ENCODE measurements at places on chromosomes 5 and 9.

GRCh38 chr5:138663009-138663408 is 87.8 kb upstream of the HSPA9 start:
- DNase-seq: no peak

DNA sequence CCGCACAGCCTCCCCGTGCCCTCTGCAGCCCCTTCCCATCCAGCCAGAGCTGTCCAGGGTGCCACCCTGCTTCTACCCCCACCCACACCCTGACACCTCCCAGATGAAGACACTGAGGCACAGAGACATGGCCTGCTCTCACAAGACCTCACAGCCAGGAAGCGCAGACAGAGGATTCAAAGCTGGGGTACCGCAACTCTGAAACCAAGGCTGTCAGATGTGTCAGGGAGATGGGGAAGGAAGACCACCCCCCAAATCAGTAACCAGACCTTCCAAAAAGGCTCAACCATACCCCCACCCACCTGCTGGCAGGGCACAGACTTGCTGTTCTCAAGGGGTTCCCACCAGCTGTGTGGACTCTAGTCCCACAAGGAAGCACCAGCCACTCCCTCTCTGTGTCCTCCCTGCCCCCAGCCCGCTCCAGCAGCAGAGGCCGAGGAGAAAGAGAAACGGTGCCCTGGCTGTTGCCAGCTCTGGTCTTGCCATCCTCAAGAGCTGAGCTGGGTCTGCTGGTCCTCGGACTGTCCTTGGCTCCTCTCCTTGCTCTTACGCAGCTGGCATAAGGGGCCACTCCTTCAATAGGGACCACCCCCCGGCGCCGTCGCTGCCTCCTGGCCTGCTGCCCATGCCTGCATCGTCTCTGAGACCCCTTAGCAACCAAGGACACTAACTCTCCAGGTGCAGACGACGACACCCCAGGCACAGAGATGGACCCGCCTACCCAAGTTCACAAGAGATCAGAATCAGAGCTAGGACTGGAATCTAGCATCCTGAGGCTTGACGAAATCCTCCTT is 699 bp downstream of the AKNA start:
- DNase-seq: peak; percentile 22

DNA sequence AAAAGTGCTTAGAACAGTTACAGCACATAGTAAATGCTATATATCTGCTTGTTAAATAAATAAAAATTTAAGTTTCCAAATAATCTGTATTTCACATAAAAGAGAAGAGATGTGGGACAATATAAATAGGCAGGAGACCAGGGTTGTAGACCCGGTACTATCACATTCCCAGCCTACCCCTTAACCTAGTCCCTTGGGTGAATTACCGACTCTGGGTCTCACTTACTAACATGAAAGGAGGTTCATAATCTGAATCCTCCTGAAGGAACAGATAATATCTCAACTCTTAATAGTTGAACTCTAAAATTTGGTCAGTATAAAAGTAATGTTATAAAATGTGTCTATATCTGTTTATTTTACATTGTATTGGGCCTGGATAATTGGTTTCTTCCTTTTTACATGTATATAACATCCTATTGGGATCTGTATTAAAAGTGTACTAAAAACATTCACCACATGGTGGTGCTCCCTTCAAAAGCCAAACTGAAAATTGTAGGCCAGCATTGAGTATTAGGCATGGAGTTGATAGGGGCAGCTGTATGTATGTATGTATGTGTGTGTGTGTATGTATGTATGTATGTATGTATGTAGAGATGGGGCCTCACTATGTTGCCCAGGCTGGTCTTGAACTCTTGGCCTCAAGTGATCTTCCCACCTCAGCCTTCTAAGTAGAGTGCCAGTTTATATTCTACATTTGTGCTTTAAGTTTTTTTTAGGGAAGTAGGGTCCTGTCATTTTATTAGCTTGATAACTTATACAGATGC is 64.2 kb upstream of the ABL1 start:
- no peak for DNase-seq

GRCh38 chr5:96624596-96624995 is 37.6 kb upstream of the CAST start:
- no peak for DNase-seq

GRCh38 chr9:79621916-79622575 is 50.3 kb downstream of the TLE4 start:
- no peak for DNase-seq

DNA sequence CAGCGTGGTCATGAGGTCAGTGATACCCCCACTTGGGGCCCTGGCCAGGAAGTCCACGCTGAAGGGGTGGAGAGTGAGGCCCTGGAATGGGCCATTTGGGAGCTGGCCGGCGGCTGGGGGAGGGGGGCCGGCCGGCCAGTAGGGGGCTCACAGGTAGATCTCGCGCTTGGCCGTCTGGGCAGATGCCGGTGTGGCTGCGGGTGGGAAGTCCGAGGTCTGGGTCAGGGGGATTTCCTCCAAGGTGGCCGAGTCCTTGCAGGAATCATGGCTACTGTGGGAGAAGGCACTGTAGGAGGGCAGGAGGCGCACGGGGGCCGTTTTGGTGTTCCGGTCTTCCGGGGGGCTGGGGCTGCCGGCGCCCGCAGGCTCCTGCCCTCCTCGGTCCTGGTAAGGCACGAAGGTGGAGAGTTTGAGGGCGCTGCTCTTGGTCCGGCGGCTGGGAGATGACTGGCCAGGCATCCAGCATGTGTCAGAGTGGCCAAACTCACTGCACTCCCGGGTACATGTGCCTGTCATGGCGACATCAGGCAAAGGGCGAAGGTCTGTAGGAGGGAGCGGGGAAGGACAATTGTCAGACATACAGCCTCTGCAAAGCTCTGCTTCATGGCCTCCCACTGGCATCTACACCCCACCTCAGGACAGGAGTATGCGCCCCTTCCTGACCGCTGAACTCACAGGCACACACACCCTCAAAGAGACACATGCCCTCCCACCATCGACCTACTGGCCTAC is 24.1 kb downstream of the PCDH1 start:
- DNase-seq: no peak

- no peak for DNase-seq
These were observed 243.6 kb downstream of the FANCC start for GRCh38 chr9:95073918-95074317.

DNA sequence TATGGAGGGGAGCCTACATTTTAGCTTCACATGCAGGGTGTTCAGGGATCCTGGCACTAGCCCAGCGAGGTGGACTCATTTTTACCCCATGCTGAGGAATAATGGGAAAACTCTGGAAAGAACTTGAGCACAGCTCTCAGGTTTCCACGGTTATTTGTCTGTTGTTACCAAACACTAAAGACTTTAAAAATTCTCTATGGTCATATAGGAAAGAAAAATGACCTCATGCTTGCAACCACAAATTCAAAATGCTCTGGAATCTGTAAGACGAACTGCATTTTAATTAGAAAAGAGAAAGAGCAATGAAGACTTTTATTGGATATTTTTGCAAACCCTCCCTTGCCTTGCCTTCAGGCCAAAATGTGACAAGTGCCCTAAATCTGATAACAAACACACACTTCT is 606.9 kb downstream of the EBF1 start:
- DNase-seq: no peak

DNA sequence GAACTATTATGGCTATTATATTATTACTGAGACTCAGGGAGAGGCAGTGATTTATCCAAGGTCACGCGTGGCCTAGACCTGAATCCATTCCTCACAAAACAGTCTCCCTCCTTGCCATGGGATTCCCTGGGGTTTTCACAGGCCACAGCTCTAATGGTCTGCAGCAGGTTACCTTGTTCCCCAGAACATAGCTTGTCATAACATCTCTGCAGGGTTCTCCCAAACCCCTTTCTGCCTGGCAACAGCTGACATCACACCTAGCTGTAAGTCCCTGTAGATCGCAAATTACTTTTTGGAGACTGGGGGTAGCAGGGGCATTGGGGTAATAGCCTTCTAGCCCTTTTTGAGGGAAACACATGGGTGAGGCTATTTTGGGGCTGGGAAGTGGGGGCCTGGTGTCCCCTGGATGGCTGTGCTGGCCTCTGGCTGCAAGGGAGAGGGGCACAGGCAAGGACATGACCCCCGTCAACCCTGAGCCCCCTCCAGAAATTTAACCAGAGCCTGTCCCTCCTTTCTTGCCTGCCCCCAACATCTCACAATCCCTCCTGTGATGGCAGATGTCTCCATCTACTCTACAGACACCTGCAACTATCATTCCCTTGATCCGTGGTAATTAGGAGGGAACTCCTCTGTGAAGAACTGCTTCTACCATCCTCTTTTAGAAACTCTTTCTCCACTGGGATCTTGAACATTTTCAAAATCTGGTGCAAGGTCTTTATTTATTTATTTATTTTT is 1.3 kb downstream of the CD74 start:
- no peak for DNase-seq

- DNase-seq: no peak
These were observed 29.8 kb upstream of the MIER3 start for GRCh38 chr5:56981548-56982315.

DNA sequence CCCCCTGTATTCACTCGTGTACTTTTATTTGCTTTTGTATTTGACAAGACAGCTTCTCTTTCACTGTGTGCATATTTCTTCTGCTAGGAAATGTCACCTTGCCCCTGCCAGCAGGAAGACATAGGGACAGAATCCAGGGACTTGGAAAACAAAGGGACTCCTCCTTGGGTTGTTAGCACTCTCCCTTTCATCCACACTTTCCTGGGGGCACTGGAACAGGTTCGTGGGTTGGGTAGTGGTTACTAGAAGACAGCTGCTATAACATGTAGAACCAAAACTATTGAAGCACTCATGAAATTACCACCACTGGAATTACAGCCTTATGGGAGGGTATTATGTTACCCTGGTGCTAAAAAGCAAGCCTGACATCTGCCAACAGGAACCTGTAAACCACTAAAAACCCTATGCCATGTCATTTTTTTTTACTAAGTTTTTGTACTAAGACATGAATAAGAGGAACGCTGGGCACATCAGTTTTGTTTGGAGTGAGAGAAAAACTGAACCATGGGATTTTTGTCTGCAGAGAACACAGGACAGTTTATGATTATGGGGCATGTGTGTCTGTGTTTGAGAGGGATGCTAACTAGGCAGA is 4.7 kb upstream of the CCL28 start:
- no peak for DNase-seq

DNA sequence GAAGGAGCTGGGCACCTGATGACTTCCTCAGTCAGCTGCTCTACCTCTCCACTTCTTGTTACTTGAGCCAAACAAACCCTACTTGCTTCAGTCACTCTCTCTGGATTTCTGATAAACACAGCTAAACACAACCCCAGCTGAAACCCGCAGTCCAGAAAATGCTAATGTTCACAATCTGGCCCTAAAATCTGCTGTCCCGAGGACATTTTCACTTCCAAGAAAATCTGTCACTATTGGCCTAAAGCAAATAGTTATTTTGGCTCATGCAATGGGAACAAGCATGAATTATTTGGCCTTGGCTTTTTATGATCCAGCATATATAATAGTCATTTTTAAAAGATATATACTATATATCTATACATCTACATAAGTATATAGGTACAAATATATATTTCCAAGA is 19.1 kb downstream of the FAM81B start:
- no peak for DNase-seq

GRCh38 chr9:69115621-69116020 is 58.5 kb upstream of the TJP2 start:
- DNase-seq: no peak

DNA sequence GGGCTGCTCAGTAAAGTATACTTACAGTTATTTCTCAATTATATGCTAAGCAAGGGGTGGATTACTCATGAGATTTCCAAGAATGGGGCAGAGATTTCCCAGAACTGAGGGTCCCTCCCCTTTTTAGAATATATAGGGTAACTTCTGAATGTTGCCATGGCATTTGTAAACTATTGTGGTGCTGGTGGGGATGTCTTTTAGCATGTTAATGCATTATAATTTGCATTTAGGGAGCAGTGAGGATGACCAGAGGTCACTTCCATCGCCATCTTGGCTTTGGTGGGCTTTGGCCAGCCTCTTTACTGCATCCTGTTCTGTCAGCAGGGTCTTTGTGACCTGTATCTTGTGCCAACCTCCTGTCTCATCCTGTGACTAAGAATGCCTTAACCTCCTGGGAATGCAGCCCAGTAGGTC is 35.5 kb downstream of the TTC1 start:
- no peak for DNase-seq

DNA sequence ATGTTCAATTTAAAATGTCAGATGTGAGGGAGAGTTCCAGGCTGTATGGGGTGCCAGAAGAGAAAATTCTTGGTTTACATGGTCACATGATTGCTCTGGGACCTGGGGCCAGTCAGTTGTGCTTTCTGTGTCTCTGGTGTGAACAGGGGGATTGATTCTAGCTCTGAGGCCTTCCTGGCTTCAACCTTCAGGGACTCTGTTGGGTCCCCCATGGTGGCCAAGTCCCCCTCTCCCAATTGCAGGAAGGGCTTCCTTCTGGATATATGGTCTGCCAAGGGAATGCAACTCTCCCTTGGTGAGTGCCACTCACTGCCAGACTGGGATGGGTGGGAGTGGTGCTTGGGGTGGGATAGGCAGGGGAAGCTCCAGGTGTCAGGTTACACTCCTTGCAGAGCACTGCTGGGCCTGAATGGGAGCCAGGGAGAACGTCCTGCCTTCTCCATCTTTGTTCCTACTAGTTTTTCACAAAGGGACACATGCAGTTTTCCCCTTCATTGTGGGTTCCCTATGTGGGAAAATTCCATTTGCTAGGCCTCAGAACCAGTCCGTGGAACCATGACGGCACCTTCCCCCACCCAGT is 153.2 kb downstream of the MELK start:
- no peak for DNase-seq

- DNase-seq: no peak
These were observed 127.2 kb upstream of the ADAMTSL1 start for GRCh38 chr9:18346745-18347144.

- DNase-seq: no peak
These were observed 15.1 kb downstream of the TLR4 start for GRCh38 chr9:117719161-117719920.

DNA sequence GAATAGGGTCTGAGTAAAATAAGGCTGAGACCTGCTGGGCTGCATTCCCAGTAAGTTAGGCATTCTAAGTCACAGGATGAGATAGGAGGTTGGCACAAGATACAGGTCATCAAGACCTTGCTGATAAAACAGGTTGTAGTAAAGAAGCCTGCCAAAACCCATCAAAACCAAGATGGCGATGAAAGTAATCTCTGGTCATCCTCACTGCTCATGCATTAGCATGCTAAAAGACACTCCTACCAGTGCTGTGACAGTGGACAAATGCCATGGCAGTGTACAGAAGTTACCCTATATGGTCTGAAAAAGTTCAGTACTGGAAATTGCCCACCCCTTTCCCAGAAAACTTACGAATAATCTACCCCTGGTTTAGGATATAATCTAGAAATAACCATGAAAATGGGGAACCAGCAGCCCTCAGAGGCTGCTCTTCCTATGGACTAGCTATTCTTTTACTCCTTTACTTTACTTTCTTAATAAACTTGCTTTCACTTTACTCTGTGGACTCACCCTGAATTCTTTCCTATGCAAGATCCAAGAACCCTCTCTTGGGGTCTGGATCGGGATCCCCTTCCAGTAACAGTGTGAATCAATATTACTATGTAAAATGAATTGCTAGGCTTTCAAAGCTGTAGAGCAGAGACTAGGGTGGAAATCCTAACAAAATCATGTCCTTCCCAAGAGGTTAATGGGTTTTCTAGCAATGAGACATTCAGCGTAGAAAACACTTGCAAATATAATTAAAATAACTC is 257.8 kb downstream of the KIAA0825 start:
- DNase-seq: no peak
